Activated T-cell treated with anti-CD3 and anti-CD28 coated beads for 24 hours (primary cell): ENCODE measurements at places on chromosomes 12 and 14.

- DNase-seq: no peak
Measured at GRCh38 chr12:114764510-114764909, 80.5 kb upstream of the TBX3 start.

DNA sequence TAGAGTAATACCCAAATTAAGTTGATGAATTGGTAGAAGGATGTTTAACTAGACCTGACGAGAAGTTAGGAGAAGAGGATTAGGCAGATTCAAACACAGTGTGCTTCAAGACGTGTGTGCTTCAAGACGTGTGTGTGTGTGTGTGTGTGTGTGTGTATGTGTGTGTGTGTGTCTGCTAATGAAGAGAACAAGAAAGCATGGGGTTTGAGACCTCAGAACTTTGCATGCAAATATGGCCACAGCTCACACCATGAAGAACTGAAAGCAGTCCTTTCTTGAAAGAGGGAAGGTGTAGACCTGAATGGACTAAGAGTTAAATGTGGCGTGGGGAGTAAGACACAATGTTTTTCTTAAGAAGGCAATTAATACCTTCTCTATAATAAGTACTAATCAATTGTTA lies 32.5 kb upstream of the SSPN start:
- DNase-seq: no peak

DNA sequence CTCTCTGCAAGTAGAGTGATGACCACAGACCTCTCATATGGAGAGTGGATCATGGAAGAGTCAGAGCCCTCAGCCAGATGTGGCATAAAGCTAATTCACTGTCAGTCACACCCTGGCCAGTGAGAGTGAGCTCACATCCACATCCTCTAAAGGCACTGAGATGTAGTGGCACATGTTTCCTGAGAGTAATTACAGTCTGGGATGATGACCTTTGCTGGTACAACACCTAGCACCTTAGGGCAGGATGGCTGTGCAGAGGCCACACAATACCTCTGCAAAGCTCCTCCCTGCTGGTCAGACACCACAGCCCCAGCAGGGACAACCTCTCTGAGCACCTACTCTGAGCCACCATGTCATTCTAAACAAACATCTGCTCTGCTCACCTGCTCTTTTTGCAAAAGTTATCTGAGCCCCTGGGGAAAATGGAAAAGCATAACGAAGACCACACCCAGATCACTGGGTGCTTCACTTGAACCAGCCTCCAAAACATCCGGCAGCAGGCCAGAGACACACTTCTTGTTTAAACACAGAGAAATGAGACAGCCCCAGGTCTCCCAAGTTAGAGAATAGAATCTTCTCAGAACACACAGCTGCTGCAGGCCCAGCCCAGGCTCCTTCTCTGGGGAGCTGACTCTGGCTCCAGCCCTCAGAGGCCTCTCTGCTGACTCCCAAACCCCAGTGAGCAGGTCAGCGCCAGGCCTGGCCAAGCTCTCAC lies 30.3 kb downstream of the PITPNM2 start:
- no peak for DNase-seq

- DNase-seq: no peak
Measured at GRCh38 chr12:50351120-50352043, 45.0 kb downstream of the FAM186A start.

GRCh38 chr14:65864549-65864948 lies 452.0 kb downstream of the FUT8 start:
- no peak for DNase-seq

DNA sequence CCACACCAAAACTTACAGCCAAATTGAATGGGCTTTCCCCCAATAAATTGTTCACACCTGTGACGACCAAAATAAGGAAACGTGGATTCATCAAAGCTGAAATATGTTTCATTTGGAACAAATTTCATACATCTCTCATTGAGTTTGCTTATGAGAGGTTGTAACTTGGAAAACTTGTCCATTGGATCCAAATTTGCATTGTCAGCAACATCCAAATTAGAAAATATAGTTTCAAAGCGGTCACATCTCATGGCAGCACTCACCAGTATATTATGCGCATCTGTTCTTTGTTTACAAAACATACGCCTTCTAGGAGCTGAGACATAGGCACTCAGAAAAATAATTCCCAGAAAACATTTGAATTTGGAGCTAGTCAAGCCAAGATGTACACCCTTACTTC lies 1028.2 kb upstream of the USP15 start:
- DNase-seq: no peak
